ENCODE measurements at places on chromosomes 2 and 18.

- no peak for DNase-seq
Measured at GRCh38 chr2:132429351-132429750, 12.7 kb downstream of the GPR39 start.

DNA sequence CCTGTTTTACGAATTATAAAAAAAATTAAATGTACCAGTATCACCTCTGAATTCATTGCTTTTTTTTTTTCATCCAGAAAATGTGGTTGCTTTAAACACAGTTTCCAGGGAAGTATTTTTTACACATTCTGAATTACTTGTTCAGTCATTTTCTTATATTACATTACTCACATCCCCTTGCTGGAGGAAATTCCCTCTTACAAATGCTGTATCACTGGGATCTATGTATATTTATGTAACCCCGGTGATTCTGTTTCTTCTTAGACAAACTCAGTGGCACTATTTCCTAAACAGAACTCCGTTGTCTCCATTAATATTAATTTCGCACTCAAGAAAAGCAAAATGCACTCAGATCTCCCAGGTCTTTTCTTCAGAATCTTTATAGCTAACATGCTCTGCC lies 1078.5 kb upstream of the ZEB2 start:
- no peak for DNase-seq

GRCh38 chr2:62412347-62412742 lies 93.7 kb downstream of the TMEM17 start:
- no peak for DNase-seq

DNA sequence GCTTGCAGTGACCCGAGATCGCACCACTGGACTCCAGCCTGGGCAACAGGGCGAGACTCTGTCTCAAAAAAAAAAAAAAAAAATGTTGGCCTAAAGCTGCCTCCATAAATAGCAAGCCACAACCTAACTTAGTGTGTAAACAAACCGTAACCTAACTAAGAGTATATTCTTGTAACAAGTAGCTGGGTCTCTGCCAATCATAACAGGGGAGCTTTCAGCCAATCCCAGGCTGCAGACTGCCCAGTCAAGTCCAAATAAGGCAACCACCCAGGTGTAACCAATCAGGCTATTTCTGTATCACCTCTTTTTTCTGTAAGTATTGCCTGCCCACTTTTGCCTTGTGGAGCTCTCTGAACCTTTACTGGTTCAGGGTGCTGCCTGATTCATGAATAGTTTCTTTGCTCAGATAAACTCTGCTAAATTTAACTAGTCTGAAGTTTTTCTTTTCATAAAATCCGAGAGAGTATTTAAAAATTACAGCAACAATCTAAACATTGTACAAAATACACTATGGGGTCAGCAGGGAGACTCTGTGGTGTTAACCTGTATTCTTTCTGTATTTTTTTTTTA lies 4.5 kb downstream of the PSTPIP2 start:
- no peak for DNase-seq

- DNase-seq = peak; percentile 24
Measured at GRCh38 chr2:23135481-23136100, 249.4 kb upstream of the KLHL29 start.

- no peak for DNase-seq
Measured at GRCh38 chr2:56049233-56049845, 125.8 kb upstream of the EFEMP1 start.

DNA sequence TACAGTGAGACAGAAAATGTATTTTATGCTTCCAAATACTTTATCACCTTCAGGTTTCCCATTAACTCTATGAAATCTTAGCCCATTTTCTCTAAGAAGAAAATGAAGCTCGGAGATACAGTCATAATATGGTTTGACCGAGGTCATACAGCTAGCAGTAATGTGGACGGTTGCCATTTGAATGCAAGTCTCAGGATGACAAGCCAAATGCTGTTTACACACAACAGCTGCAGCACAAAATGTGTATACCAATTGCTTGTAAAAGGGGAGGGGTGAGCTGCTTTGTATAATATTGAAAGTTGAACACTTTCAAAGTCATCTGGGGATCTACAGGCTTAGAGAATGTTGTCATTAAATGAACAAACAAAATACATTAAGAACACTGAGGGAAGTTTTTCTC lies 93.8 kb upstream of the FSIP2 start:
- DNase-seq = no peak

- DNase-seq = no peak
Measured at GRCh38 chr18:59719544-59720181, 22.4 kb upstream of the CCBE1 start.

DNA sequence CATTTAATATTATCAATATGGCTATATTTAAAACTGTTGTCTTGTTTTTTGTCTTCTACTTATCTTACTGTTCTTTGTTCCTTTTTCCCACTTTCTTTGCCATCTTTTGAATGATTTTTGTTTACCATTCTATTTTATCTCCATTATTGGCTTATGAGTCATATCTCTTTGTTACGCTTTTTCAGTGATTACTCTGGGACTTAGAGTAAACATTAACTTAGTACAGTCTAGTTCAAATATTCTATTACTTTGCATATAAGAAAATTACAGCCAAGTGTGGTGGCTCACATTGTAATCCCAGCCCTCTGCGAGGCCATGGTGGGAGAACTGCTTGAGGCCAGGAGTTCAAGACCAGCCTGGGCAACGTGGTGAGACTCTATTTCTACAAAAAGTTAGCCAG lies 26.1 kb downstream of the ADCY3 start:
- no peak for DNase-seq

- no peak for DNase-seq
Measured at GRCh38 chr2:220219371-220219770, 591.9 kb downstream of the SLC4A3 start.

GRCh38 chr2:29290293-29291047 lies 175.3 kb downstream of the CLIP4 start:
- DNase-seq = no peak

DNA sequence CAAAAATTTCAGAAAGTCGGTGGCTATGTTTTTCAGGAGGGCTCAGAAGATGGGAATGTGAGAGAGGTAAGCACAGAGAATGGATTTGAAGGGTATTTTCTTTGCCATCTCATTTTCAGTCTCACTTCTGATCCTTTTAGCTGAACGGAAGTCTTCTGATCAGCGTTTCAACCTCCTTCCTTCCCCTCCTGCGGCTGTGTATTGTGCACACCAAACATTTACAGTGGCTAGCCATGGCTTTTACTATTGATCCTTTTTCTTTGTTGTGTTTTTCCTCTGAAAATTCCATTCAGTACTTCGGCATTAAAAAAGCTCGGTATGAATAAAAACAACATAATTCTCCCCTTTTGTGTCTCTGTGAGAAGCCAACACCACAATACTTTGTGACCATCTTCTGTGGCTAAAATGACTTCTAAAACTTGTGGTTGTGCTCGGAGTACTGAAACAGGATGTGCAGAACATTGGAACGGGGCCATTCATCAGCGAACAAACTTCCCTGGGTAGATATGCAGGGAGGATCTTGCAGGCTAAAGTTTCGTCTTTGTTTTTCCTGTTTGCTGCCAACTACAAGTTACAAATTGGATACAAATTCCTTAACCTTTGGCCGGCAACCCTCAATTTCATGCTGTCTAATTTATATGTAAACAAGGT lies 260.8 kb upstream of the FAM98A start:
- DNase-seq = no peak

- DNase-seq = no peak
Measured at GRCh38 chr2:237590272-237591140, at the start of gene RAB17. RAB17 (minus strand) TSS chr2:237590734; CDS start chr2:237586154, 4,580 bp downstream.

DNA sequence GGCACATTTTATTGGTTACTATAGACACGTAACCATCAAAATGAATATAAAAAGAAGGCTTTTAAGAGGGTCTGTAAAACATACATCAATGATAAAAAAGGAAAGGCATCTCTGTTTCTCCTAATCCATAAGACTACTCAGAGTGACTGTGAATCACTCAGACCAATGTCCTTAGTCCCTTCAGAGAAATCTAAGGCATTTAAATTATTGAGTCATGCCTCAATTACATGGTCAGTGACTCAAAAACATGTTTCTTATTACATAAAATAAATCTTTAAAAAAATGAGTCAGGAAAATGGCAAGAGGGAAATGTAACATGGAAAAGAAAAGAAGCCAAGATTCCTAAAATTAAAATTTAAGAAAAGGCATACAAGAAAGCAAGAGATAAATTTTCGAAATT lies 146.6 kb downstream of the ERBB4 start:
- no peak for DNase-seq

DNA sequence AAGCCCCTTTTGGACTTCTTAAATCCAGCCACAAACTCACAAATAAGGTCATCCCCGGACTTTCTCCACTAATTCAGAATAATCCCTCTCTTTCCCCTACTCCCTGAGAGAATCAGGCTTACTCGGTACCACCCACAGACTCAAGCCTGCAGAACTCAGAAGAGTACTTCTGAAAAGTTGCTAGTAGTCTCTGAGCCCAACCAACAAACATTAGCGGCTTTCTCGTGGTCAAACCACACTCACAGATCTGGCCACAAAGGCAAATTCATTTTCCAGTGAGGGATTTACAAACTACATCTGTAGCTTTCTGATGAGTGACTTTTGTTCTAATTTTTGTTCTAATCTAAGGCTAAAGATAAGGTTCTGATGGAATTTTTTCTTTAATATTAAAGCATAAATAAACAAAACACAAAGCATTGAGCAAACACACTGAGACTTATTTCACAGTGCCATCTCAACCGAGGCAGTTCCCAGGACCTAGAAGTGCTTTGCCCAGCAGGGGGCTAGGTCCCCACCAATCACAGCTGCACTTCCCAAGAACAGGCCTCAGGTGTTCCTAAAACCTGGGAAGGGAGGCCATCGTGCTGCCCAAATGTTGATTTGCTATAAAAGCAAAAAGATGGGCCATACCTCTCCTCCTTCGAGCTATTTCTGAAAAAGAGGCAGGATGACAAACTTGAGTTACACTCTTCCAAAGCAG lies 110.7 kb downstream of the COLEC12 start:
- no peak for DNase-seq

GRCh38 chr2:101399021-101399799 lies 11.9 kb upstream of the CREG2 start:
- DNase-seq = no peak

- no peak for DNase-seq
Measured at GRCh38 chr2:209556354-209556961, 132.6 kb downstream of the MAP2 start.

GRCh38 chr18:73535189-73535588 lies 612.4 kb downstream of the FBXO15 start:
- no peak for DNase-seq

- DNase-seq = no peak
Measured at GRCh38 chr2:239359196-239359912, 41.5 kb downstream of the HDAC4 start.

DNA sequence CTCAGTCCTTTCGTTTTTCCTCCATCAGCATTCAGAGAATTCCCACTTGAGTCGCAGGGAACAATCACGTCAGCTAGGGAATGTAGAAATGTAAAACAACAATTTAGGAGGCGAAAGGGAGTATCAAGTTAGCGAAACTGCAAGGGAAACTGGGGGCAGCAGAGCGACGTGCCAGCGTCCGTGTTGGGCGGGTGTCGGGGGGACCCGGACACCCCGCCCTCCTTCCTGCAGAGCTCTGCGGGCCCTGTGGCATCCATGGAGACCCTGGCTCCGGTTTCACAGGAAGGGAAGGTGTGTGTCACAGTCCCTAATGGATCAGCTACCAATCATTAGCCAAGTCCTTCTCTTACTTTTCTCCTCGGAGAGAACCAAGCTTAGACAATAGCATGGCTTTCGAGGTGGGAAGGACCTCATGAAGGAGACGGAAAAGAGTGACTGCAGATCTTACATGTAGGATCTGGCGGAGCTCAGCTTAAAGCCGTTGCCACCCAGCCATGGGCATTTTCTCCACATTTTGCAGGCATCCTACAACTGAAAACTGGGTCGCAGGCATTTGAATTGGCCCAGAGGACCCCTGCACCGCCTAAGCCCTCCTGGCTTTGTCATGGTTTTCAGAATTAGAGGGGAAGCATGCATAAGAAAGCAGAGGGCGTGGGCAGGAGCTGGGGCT lies 33.7 kb downstream of the SOX11 start:
- DNase-seq = no peak

DNA sequence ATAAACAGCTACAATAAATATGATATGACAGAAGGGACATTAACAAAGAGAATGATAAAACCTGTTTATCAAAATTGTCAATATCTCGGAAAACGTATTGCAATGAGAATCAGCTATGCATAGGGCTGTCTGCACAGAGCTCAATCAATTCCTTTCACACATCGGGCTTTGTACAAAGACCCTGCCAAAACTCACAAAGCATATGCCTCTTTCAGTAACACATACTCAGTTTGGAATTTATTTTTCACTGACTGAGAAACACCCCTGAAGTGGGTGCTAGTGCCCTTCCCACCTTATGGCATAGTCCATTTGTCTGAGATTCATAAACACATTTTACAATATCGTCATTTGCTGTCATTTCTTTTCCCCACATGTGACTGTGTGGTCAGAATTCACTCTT lies 815.8 kb upstream of the FAM98A start:
- DNase-seq = no peak

- DNase-seq = no peak
Measured at GRCh38 chr2:43724728-43725526, 48.7 kb upstream of the C1GALT1C1L start.

DNA sequence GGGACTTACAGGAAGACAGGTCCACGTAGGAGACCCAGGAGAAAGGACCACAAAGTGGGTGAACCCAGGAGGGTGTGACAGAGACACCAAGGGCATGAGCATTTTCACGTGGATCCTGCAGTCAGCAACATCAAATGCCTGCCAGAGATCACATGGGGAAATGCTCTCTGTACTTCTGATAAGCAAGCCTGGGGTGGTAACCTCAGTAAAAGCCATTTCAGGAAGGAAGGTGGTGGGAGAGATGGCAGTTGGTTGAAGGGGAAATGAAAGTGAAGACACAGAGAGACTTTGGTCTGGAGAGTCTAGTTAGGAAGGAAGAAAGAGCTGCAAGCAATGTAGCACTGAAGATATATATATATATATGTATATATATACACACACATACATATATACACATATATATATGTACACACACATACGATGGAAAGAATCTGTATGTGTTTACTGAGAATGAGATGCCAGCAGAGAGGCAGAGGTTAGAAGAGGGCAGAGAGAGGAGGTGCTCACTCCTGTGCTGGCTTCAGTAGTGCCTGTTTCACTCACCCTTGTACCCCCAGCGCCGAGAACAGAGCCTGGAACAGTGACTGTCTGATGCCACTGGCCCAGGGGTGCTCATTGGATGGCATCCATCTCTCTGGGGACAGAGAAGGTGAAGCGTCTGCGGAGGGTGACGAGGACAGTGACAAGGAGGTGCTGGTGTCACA lies 314.9 kb downstream of the AFF3 start:
- no peak for DNase-seq
